Stimulated activated memory B cell treated with anti-CD40 and anti-IgM and Interleukin-4, amounts not matched to agents 10 μg/mL and 1 μg/mL and 100 μg/mL, for 72 hours (primary cell): ENCODE measurements at places on chromosomes 4 and X.
A peak's percentile ranks its signal among the peaks of the same experiment; 100 is the strongest.

- ATAC-seq = no peak
These were observed 26.0 kb downstream of the AIFM1 start for GRCh38 chrX:130139474-130140201.

DNA sequence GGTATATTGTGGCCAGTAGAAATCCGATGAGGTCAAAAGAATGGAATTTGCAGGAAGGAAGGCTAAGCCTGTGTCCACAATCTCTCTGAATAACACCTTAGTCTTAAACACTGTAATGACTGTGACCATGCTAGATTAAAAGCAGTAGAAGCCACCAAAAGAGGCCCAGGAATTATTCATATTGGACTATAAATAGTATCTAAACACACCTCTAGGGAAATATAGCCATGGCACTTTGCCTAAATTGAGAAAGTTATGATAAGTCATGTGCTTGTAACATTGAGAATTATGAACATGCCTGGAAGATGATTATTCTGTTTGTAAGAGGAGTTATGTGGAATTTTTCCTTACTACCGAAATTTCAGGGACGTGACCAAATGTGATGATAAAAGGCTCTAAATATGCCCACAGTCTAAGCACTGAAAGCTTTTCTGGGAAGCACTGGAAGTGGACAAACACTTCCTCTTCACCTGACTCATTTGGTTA lies 298.5 kb downstream of the KCTD8 start:
- ATAC-seq = no peak

GRCh38 chr4:79652232-79652631 lies 244.2 kb upstream of the GK2 start:
- no peak for ATAC-seq

DNA sequence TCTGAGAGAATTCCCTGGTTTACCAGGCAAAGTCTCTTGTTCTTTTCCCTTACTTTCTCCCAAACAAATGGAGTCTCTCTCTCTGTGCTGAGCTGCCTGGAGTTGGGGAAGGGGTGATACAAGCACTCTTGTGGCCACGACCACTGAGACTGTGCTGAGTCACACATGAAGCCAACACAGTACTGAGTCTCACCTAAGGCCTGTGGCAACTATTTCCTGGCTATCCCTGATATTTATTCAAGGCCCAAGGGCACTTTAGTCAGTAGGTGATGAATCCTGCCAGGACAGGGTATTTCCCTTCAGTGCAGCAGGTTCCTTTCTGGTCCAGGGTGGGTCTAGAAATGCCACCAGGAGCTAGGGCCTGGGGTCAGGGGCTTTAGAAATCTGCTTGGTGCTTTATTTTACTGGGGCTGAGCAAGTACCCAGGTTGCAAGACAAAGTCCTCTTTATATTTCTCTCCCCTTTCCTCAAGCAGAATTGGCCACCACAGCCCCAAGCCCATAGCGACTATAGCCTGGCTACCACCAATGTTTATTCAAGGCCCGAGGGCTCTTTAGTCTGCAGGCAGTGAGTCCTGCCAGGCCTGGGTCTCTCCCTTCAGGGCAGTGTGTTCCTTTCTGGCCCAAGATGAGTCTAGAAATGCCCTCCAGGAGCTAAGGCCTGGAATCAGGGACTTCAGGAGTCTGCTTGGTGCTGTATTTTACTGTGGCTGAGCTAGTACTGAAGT lies 10.5 kb downstream of the ARL13A start:
- no peak for ATAC-seq

GRCh38 chr4:54482529-54483200 lies 175.1 kb upstream of the KIT start:
- ATAC-seq = no peak

GRCh38 chr4:147015491-147015890 lies 69.8 kb upstream of the TTC29 start:
- no peak for ATAC-seq

- no peak for ATAC-seq
These were observed 9.8 kb upstream of the FOXO4 start for GRCh38 chrX:71085900-71086299.

DNA sequence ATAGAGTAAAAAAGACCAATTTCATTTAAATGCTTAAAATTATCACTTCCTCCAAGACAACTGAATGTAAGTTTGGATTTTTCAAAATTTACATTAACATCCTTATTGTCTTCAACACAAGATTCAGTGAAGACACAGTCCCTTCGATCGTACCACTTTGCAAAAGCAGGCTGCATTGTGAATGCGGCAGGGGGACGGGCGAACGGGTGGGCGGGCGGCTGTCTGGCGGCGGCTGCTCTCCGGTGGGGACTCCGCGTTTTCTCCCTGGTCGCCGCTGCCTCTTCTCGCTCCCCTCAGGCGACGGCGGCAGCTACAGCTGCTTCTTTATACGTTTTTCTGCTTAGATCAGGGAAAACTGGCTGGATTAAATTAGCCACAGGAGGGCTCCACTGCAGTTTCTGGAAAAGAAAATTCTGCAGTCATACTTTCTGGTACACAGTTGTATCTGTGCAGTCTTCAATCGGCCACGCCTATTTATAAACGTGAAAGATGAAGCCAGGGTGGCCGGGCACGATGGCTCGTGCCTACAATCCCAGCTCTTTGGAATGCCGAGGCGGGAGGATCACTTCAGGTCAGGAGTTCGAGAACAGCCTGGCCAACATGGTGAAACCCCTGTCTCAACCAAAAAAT lies 33.9 kb upstream of the HPF1 start:
- no peak for ATAC-seq

GRCh38 chr4:2817701-2818350 lies 24.9 kb downstream of the SH3BP2 start:
- ATAC-seq = peak; percentile 52

- ATAC-seq = no peak
These were observed 9.0 kb downstream of the TCEAL1 start for GRCh38 chrX:103637604-103638338.

GRCh38 chr4:154869301-154869700 lies 88.2 kb downstream of the RBM46 start:
- ATAC-seq = no peak

DNA sequence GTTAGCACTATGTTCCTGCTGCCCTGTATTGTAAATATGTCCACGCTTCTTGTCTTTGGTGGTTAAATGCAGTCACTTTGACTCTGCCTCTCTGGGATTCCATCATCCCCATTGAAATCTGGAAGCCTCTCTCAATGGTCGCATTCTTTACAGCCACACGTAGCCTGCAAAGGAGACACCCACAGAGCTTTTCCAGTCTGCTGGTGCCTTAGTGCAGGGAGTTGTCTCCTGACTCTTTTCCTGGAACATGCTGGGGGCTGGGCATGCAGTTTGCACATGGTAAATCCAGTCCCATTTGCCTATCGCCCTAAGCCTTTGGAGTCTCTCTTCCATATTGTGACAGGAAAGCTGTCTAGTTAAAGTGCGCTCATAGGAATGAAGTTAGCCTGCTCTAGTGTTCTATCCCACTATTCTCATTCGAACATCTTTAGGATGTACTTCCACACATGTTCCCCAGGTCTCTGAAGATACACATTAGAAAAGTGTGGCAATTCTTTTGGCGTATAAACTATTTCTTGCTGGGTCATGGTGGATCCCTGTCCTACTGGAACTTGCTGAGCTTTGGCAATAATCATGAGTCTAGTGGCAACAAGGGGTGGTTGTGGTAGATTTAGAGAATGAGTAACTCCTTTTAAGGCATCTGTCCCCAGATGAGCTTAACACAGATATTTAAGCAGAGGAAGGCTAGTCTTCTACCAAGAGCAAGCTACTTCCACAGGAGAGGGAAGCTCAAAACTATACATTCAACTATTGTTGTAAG lies 33.7 kb downstream of the COQ2 start:
- ATAC-seq = no peak

DNA sequence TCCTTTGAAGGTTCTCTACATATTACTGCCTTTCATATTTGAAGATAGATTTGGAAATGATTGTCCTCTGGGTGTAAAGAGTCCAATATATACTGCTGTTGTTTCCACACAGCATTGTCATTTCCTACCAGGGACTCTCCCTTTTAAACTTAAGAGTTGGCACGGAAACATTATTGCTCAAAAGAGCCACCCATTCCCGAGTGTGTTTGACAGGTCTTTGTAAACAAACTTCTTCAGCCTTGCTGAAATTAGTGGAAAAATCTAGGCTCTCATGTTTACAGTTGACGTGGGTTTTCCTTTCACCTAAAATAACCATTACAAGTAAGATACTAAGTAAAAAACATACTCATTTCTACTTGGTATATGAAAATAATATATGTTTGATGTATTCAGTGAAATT lies 111.4 kb upstream of the LIMCH1 start:
- ATAC-seq = no peak

GRCh38 chrX:53257166-53257565 lies 24.2 kb downstream of the IQSEC2 start:
- ATAC-seq = no peak

GRCh38 chr4:141416677-141417363 lies 196.1 kb downstream of the ZNF330 start:
- no peak for ATAC-seq

- ATAC-seq = no peak
These were observed 404.9 kb downstream of the ZNF674 start for GRCh38 chrX:46140272-46140671.

DNA sequence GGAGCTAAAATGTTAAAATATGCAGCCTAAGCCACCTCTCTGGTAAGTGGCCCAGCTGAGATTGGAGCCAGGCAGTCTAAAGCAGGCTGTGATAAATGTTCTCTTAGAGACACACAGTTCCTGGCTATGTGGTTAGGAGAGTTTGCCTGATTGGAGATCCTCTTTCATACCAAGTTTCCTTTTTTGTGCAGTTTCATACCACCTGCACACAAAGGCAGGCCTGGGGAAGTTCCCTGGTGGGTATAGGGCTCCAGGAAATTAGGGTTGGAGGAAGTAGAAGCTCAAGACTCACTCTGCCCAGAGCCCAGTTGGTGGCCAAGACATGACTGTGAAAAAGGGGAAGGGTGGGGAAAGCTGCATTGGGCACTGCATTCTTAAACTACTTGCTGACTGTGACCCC lies 16.9 kb downstream of the CYBB start:
- peak; percentile 89 for ATAC-seq

DNA sequence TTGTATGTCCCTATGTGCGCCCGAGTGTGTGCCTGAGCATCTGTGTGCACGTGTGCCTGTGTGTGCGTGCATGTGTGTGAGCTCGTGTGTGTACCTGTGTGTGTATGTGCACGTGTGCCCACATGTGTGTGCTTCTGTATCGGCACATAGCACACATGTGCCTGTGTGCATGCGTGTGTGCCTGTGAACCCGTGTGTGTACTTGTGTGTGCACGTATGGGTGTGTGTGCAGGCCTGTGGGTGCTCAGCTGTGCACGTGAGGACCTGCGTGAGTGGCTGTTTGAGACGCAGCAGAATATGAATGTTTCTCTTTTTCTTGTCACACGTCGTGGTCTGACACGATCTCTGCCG lies 4.3 kb downstream of the AKAP17A start:
- ATAC-seq = no peak

- no peak for ATAC-seq
These were observed 80.8 kb downstream of the HTRA3 start for GRCh38 chr4:8350352-8350751.

DNA sequence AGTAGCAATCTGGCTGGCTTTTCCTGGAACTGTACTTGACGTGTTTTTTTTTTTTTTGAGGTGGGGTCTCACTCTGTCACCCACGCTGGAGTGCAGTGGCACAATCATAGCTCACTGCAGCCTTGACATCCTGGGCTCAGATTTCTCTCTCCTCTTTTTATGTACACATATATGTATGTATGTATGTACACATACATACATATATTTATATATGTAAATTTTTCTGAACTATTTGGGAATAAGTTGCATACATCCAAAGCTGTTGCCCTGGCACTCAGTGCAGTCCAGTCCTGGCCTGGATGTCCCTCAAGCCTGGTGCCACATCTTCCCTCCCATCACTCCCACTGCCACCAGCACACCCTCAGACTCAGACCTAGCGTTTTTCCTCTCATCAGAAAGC lies 89.0 kb upstream of the SHISA3 start:
- no peak for ATAC-seq

- peak; percentile 44 for ATAC-seq
These were observed 31.0 kb upstream of the SLC25A4 start for GRCh38 chr4:185112104-185112503.

- no peak for ATAC-seq
These were observed 125.1 kb downstream of the NSUN7 start for GRCh38 chr4:40874901-40875300.

DNA sequence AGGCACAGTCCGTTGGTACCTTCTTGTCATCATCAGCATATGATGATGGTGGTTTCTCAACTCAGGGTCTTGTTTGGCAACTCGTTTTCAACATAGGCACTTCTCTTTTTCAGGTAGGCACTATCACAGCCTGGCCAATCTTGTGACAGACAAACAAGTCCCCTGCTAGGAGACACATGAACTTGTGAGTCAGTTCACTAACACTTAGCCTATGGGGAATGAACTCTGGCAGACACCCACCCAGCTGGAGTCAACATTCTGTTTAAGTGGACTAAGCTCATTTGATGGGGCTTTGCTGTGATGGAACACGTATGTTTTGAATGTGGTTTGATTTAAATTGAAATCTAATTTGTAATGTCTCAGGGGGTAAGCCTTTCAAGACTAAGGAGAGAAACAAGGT lies 100.7 kb upstream of the MAMLD1 start:
- ATAC-seq = no peak

- peak; percentile 55 for ATAC-seq
These were observed 128.7 kb downstream of the ARHGAP24 start for GRCh38 chr4:85603437-85604336.

- ATAC-seq = no peak
These were observed 26.2 kb downstream of the MAGEA9 start for GRCh38 chrX:149807747-149808458.

GRCh38 chrX:38312436-38312835 lies 14.9 kb downstream of the RPGR start:
- ATAC-seq = no peak

- ATAC-seq = no peak
These were observed 30.1 kb upstream of the CYSLTR1 start for GRCh38 chrX:78357342-78358055.

DNA sequence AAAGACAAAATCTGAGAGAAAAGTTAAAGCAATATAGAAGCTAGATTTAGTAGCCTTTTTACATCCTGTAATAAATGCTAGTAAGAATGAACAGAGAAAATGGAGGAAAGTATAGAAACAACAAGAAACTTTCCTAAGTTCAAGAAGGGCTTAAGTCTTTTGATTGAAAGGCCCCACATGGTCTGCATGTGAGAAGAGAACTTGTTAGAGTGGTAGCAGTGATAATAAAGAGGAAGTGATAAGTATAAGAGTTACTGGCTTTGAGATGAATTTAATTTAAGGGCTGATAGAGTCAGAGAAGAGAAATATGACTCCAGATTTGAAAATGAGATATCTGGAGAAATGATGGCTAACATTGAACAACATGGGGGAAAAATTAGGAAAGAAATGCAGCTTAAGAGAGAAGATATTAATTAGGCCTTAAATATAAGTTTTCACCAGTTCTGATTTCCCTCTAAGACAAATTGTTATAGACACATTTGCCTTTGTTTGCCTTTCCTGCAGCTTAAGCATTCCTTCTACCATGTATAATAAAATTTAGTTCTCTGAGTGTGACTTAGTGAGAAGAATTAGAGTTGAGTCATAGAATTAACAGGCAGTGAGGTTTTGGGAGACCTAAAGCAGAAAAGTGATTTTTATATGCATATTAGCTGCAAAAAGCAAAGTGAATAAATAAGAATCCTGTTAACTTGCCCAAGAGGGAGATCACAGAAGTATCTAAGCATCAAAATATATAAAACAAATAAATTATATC lies 18.4 kb downstream of the ZFX start:
- no peak for ATAC-seq
